ENCODE measurements at places on chromosomes 1 and 21. TPM values are rescaled to one million over a fixed set of nuclear protein-coding genes. Genes with fewer than 3 reads are reported as not detected.

The SPRR2B gene
- total RNA-seq: not detected

The CXADR gene
- 12.0 TPM for total RNA-seq

The CA6 gene
- not detected for total RNA-seq

The ZSCAN20 gene
- 2.1 TPM for total RNA-seq

The TMEM82 gene
- total RNA-seq: not detected

The DFFA gene
- 27.5 TPM for total RNA-seq

The CD164L2 gene
- total RNA-seq: not detected

The OLFML2B gene
- 0.32 TPM for total RNA-seq

The CYB561D1 gene
- 3.5 TPM for total RNA-seq

The RGS5 gene
- 1.4 TPM for total RNA-seq

The FAM78B gene
- total RNA-seq: 0.31 TPM

The TEKT2 gene
- total RNA-seq: not detected

The LY9 gene
- 0.06 TPM for total RNA-seq

The SASS6 gene
- 4.6 TPM for total RNA-seq

The CRP gene
- not detected for total RNA-seq

The LAMB3 gene
- total RNA-seq: 20.2 TPM

The NOS1AP gene
- total RNA-seq: 0.41 TPM

The E2F2 gene
- 2.9 TPM for total RNA-seq

The ARMH1 gene
- total RNA-seq: 0.28 TPM

The PLA2G2A gene
- total RNA-seq: not detected

The KRTAP6-1 gene
- total RNA-seq: not detected

The TNNT2 gene
- not detected for total RNA-seq

The OR14K1 gene
- total RNA-seq: not detected

The BRDT gene
- total RNA-seq: not detected

The TSTD1 gene
- total RNA-seq: not detected

The IPP gene
- total RNA-seq: 4.1 TPM

The LRRC39 gene
- total RNA-seq: 0.05 TPM

The SPOCD1 gene
- 7.8 TPM for total RNA-seq

The PAPPA2 gene
- total RNA-seq: not detected

The CA14 gene
- total RNA-seq: not detected

The LCE2C gene
- not detected for total RNA-seq

The SLC30A1 gene
- 29.0 TPM for total RNA-seq

The PROK1 gene
- total RNA-seq: not detected

The EPHA2 gene
- 135 TPM for total RNA-seq

The CD84 gene
- not detected for total RNA-seq

All from A549 treated with RU486 at 1 μM for 4 hours (cell line).